Right cardiac atrium (tissue), 5 donors: ENCODE measurements at places on chromosomes 2 and 18. TPM values are rescaled to one million over a fixed set of nuclear protein-coding genes. Genes with fewer than 3 reads are reported as not detected.

SLC11A1 gene
- total RNA-seq = 19.5 TPM

C1D gene
- 17.1 TPM for total RNA-seq

CYTIP gene
- total RNA-seq = 2.6 TPM

HOXD12 gene
- total RNA-seq = not detected

PAX3 gene
- 0.25 TPM for total RNA-seq

DSG2 gene
- total RNA-seq = 76.1 TPM

SLC4A5 gene
- total RNA-seq = 0.29 TPM

CFC1 gene
- 0.45 TPM for total RNA-seq

- DNase-seq = no peak
Observed at GRCh38 chr2:235594041-235594440, 100.2 kb downstream of the AGAP1 start.

GRCh38 chr2:191679818-191680600 is 2.1 kb downstream of the NABP1 start:
- no peak for DNase-seq

- DNase-seq = no peak
Observed at GRCh38 chr2:31835450-31835849, 175.4 kb downstream of the MEMO1 start.

DNA sequence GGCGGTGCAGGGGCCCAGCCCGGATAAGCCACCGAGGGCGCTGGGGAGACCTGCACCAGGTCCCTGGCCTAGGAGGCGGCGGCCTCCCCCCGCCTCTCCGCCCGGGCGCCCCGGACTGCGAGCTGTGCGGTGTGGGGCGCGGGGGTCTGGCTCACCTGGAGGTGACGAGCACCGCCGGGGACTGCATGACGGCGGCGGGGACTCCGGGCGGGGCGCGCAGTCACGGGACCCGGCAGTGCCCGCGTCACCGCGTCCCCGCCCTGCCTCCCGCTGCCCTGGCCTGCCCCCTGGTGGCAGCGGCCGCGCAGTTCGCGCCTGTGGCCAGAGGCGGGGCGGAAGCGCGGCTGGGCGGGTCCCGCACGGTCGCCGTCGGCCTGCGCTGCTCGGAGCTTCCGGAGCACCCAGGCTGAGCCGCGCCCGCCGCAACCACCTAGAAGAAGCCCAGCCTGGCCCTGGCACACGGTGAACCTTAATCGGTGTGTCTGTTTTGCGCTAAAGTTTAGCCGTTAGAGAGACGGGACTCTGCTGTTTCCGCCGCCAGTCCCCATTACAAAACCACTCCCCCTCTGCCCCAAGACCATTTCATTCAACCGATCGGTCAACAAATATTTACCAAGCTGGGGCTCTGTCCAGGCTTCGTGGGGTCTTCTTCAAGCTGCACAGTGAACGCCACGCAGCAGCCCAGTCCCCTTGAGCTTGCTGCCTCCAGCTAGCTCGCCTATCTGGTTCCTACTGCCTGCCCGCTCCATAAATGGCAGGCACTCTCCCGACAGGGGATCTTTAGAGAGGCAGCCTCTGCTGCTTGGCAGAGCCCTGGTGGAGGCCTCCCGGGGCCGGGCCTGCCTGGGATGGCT is at the start of gene HS1BP3:
TSS of gene HS1BP3 (minus strand) at position 222 of the 854 bp plus-strand sequence. CDS start at position 187, 35 bp downstream.
- DNase-seq = peak; percentile 95

DNA sequence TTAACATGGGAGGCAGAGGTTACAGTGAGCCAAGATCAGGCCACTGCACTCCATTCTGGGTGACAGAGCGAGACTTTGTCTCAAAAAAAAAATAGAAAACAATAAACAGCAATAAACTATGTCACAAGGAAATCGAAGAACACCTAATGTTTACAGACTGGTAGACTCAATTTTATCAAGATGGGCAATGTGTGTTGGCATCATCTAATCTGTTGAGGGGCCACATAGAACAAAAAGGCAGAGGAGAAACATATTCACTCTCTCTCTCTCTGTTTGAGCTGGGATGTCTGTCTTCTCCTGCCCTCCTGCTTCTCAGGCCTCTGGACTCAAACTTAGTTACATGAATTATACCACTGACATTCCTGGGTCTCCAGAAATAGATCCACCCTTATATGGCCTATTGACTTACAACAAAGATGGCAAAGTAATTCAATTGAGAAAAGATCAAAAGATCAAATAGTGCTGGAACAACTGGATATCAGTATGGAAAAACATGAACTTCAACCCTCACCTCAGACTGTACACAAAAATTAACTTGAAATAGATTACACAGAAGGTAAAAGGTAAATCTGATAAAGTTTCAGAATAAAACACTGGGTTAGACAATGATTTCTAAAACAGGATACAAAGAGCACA is 703.8 kb upstream of the CRIM1 start:
- no peak for DNase-seq

GRCh38 chr2:19536136-19536535 is 177.7 kb upstream of the OSR1 start:
- DNase-seq = no peak

GRCh38 chr2:240889601-240890560 is 6.1 kb downstream of the MAB21L4 start:
- peak; percentile 8 for DNase-seq

DNA sequence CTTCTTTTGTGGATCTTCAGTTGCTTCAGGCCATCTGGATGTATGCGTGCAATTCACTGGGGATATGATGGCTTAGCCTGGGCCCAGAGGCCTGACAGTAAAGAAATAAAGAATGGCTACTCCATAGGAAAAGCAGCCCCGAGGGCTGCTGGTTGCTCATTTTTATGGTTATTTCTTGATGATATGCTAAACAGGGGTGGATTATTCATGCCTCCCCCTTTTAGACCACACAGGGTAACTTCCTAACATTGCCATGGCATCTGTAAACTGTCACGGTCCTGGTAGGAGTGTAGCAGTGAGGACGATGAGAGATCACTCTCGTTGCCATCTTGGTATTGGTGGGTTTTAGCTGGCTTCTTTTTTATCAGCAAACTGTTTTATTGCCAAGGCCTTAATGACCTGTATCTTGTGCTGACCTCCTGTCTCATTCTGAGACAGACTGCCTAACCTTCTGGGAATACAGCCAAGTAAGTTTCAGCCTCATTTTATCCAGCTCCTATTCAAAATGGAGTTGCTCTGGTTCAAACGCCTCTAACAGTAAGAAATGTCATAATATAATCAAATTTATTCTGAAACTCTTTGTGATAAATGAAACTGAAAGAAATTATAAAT is 60.5 kb downstream of the DSEL start:
- no peak for DNase-seq

DNA sequence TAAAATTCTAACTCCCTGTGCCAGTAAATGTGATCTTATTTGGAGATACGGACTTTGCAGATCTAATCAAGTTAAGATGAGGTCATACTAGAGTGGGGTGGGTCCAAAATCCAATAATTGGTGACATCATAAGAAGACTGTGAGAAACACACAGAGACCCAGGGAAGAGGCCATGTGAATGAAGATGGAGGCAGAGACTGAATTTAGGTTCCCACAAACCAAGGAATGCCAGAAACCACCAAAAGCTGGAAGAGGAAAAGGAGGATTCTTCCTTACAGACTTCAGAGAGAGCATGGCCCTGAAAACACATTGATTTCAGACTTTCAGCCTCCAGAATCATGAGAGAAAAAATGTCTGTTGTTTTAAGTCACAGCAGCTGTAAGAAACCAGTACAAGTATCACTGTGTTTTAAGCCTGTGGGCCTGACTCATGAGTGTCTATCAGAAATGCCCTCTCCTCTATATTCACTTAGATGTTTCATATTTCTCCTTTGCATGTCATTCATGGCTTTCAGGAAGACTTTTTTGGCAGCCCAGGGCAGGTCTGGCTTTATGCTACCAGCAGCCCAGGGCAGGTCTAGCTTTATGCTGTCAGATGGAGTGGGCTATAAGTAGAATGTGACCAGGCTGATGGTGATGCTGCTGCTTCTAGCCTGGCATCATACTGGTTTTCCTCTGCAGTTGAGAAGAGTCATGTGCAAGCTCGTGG is 100.0 kb downstream of the SPOPL start:
- DNase-seq = no peak

DNA sequence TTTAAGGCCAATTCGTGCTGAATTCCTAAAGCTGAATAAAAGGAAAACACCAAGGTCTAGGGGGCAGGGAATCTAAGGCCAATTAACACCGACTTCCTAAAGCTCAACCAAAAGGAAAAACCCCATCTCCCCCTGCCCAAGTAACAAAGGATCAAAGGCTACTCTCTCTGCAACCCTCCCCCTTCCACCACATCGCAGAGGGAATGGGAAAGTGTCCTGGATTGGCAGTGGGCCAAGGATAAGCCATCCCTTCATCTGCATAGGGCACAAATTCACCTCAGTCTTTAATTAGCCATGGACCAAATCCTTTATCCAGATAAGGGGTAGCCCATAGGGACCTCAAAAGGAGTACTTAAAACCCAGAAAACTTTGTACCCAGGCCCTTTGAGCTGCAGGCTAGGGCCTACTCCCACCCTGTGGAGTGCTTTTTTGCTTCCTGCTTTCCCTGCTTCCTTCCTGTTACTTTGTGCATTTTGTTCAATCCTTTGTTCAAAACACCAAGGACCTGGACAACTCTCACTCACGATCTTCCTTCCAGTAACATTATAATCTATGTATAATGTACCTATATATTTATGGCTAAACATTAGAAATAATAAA is 2119.8 kb upstream of the CELF4 start:
- no peak for DNase-seq

- no peak for DNase-seq
Observed at GRCh38 chr18:59874166-59874565, 25.6 kb upstream of the PMAIP1 start.

- no peak for DNase-seq
Observed at GRCh38 chr2:212073360-212073759, 465.2 kb downstream of the ERBB4 start.

DNA sequence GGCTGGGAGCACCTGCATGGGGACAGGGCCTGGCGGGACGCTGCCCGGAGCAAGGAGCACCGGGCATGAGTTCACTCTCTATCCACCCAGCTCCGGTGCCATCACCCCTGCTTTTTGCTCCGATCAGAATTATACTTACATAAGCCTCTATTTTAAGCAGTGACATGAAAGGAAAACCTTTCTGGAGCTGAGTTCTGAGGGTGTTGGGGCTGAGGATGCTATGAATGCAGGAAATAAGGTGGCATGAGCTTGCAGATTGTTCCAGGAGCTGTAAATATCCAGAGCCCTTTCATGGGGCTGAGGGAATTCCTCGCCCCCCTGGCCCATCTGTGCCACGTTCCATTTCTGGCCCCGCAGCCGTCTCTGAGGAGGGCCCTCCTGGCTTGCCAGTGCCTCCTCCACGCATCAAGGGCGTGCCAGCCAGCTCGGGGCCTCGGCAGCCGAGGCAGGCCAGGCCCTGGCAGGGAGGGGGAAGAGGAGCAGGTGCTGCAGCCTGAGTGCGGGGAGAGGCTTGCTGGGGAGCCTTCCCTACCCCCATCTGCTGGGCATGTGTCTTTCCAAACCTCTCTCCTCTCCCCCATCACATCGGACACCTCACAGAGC is 91.7 kb upstream of the MCFD2 start:
- peak; percentile 68 for DNase-seq

DNA sequence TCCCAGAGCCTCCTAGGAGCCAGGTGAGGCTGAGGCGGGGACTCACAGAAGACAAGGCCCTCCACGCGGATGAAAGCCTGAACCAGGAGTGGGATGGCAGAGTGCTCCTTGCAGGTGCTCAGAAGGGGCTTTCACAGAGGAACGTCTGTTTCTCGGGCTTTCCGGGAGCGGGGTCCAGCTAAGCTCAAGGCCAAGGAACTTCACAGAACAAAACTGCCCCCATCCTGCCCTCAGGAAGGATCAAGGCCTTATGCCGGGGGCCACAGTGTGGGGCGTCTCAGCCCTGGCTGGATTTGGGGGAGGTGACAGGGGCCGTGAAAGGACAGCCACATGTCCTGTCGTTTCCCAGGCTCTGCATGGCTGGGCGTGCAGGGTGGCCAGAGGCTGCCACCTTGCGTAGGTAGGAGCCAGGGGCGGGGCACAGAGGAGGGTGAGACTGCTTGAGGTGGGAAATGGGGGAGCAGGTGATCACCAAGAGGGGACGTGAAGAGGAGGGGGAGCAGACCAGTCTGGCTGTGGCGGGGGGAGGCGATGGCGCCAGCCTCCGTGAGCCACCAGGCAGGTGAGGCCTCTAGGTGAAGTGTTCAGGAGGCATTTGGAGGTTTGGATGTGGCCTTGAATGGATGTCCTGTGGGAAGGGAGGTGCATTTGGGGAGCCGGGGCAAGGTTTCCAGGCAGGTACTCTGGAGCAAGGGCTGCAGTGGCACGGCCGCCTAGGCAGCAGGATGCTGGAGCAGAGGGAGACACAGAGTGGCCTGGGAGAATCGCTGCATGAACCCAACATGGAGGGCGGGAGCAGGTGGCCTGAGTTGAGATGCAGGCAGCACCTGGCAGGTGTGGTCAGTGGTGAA is 79.1 kb downstream of the TWIST2 start:
- no peak for DNase-seq

GRCh38 chr2:84823229-84823628 is 57.7 kb downstream of the TRABD2A start:
- DNase-seq = no peak

GRCh38 chr2:20128506-20129330 is 77.3 kb upstream of the LAPTM4A start:
- DNase-seq = no peak

GRCh38 chr18:63476668-63477067 is at the start of gene SERPINB5:
TSS of gene SERPINB5 (plus strand) at chr18:63476958. CDS start at chr18:63484429, 7,471 bp downstream.
- no peak for DNase-seq

GRCh38 chr2:159290289-159290907 is 3.9 kb upstream of the WDSUB1 start:
- DNase-seq = no peak

GRCh38 chr2:199679883-199680282 is 171.1 kb downstream of the FTCDNL1 start:
- DNase-seq = no peak

DNA sequence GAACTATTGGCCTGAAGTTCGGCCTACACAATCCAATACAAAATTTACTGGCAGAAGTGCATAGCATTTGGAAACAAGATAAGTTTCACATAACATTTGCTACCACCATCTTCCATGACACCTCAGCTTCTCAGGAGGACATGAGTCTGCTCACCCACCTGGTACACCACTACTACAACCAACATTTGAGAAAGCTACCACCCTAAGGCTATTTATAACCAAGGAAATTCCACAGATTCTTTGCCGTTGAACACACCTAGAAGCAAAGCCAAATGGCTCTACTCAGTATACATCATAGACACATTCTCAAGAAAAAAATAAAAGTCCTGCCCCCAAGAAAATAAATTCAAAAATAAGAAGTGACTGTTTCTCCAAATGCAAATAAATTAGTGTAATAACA is 145.3 kb downstream of the SPAG16 start:
- DNase-seq = no peak

GRCh38 chr2:223418604-223419199 is 183.5 kb downstream of the SCG2 start:
- no peak for DNase-seq

DNA sequence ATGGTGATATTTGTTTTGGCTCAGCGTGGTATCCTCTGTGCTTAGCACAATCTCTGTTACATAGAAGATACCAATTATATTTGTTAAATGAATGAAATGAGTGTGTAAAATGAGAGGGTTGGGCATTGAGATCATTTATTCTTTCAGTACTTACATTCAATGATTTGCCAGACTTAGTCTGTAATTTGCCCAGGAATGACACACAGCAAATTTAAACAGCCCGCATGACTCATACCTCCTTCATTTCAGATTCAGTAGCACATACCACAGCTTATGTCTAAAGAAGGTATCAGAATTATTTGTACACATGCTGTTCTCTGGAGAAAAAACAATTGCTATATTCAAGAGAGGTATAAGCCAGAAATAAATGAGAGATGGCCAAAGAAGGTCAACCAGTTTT is 37.0 kb downstream of the KLHL14 start:
- no peak for DNase-seq
